ENCODE measurements at places on chromosomes 5 and 9.
A peak's percentile ranks its signal among the peaks of the same experiment; 100 is the strongest.

GRCh38 chr9:95438561-95439357 is 78.0 kb downstream of the PTCH1 start:
- DNase-seq: no peak

- DNase-seq: no peak
Observed at GRCh38 chr5:168401226-168401625, 85.0 kb upstream of the RARS1 start.

DNA sequence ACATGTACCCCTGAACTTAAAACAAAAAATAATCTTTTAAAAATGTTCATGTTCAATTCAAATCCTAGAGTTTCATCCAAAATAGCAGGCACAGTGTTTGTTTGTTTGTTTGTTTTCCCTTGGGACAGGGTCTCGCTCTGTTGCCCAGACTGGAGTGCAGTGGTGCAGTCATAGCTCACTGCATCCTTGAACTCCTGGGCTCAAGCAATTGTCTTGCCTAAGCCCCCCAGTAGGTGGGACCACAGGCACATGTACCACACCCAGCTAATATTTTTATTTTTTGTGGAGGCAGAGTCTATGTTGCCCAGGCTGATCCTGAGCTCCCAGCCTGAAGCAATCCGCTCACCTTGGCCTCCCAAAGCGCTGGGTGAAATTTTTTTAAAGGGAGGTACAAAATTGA is 5.0 kb upstream of the POLR1E start:
- DNase-seq: no peak

DNA sequence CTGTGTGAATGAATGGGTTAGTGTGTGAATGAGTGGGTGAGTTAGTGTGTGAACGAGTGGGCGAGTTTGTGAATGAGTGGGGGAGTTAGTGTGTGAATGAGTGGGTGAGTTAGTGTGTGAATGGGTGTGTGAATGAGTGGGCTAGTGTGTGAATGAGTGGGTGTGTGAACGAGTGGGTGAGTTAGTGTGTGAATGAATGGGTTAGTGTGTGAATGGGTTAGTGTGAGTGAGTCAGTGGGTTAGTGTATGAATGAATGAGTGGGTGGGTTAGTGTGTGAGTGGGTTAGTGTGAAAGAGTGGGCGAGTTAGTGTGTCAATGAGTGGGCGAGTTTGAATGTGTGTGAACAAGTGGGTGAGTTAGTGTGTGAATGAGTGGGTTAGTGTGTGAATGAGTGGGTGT is 35.5 kb downstream of the NKD2 start:
- no peak for DNase-seq

DNA sequence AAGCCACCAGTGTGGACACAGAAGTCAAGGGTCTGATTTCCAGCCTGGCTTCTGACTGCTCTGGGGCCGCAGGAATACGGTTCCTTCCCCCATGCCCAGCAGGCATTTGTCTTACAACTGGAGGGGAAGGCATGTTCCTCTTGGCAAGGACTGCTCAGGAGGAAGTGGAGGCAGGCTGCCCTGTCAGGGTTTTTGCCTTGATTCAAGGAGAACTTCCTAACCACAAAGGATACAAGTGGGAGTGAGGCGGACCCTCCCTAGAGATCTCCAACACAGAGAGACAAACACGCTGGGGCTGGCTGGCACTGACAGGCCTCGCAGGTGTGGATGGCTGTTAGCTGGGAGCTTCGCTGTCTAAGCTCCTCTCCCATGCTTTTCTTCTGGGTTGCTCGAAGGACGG is 19.1 kb downstream of the TGFBI start:
- DNase-seq: no peak

DNA sequence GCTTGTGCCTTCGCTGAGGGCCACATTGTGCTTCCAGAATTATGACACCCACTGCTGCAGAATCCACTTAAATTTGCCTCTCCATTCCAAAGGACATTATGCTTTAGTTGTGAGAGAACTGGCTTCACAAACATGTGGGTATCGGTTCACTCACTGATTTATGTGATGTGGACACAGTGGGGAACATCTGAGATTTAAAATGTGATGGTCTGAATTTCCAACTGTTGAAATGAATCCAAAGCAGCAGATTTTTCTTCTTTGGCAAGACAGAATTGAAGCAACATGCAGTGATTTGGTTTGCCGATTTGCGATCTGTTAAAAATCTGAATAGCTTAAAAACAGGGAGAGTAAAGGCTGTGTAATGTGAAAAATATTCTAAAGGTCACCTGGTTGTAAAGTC is 20.3 kb downstream of the PCSK5 start:
- no peak for DNase-seq

- no peak for DNase-seq
Observed at GRCh38 chr9:124022201-124023121, 10.9 kb downstream of the LHX2 start.

DNA sequence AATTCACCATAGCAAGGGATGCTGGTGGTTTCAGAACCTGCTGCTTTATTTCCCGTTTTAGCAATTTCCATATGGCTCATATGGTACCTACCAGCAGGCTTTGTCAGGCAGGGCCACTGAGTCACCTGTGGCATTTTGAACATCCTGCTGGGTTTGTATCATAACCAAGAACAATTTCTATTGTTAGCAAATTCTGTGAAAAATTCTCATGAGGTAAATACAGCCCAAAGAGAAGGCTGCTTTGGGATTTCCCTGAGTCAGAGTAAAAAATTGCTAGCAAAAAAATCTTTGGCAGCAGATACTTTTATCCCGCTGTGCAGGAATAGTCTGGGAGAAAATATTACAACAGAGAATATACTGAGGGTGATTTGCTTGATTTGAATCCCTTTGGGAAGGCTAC is 52.7 kb downstream of the PRR16 start:
- DNase-seq: no peak

DNA sequence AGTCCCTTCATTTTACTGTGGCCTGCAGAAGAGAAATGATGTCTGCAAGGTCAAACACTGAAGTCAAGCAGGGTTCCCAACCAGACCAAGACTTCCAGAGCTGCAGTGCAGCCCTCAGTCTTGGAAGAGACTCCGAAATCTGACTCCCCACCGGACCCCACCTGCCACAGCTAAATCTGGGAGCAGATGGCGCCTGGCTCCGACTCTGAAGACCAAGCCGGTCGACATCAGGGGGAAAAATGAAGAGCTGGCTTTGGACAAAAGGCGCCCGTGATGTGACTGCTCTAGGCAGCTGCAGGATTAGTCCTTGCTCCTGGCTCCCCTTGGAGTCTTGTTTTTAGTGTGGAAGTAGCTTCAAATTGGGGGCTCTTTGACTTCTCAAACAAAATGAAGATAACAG is 72.4 kb upstream of the ZNF622 start:
- DNase-seq: no peak

- no peak for DNase-seq
Observed at GRCh38 chr9:120916588-120916987, 10.0 kb downstream of the TRAF1 start.

GRCh38 chr9:99593610-99594009 is 228.1 kb upstream of the NR4A3 start:
- no peak for DNase-seq

DNA sequence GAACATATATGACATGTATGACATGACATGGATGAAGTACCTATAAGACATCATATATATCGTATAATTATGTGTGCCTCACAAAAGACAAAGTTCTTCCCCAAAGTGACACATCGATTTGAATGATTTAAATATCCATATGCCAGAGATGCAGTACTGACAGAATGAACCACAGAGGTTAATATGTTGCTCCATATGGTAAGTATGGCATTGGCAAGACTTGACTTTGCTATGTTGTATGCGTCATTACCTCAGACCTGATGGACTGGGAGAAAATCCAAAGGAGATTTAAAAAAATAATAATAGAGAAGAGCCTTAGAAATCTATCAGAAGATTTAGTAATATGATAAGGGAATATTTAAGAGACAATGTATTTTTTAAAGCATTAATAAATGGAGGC is 263.2 kb downstream of the PJA2 start:
- no peak for DNase-seq

- DNase-seq: no peak
Observed at GRCh38 chr5:1744393-1745122, 55.1 kb downstream of the MRPL36 start.

GRCh38 chr9:14782286-14783051 is 59.9 kb upstream of the CER1 start:
- DNase-seq: no peak

- DNase-seq: peak; percentile 67
Observed at GRCh38 chr9:78714576-78714975, 417.7 kb downstream of the PSAT1 start.

DNA sequence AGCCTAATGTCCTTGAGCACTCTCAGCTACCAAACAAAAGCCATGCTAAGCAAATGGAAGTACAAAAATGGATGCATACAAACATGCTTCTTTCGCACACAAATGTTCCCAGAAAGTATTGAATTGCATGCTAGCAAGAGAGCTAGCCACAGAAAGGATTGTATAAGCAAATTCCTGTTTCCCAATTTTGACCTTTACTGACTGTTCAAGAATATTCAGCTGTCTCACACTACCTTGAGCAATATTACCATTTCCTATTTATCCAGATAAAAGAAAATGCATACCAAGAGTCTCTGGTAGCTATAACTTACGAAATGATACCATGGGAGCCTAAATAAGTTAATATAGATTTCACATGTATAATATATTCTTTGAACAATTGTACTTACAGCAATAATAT is 264.6 kb downstream of the TMEM167A start:
- DNase-seq: no peak

- no peak for DNase-seq
Observed at GRCh38 chr5:158898185-158899177, 201.2 kb downstream of the EBF1 start.

DNA sequence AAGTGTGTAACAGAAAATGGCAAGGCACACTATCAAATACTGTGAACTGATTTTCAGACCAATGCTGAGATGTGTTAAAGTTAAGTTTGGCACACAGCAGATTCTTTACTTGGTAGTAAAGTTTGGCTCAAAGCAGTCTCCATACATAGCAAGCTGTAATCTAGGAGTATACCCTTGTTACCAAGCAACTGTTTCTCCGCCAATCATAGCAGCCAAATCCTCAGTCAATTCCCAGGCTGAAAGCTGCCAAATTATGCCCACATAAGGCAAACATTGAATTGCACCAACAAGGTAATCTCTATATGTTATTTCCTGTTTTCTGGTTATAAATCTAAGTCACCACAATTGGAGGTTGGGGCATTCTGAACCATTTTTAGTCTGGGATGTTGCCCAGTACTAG is 345.7 kb downstream of the DEPDC1B start:
- no peak for DNase-seq

- DNase-seq: no peak
Observed at GRCh38 chr9:7266911-7267595, 509.3 kb downstream of the KDM4C start.

GRCh38 chr5:74974451-74975091 is 77.8 kb downstream of the GCNT4 start:
- no peak for DNase-seq

DNA sequence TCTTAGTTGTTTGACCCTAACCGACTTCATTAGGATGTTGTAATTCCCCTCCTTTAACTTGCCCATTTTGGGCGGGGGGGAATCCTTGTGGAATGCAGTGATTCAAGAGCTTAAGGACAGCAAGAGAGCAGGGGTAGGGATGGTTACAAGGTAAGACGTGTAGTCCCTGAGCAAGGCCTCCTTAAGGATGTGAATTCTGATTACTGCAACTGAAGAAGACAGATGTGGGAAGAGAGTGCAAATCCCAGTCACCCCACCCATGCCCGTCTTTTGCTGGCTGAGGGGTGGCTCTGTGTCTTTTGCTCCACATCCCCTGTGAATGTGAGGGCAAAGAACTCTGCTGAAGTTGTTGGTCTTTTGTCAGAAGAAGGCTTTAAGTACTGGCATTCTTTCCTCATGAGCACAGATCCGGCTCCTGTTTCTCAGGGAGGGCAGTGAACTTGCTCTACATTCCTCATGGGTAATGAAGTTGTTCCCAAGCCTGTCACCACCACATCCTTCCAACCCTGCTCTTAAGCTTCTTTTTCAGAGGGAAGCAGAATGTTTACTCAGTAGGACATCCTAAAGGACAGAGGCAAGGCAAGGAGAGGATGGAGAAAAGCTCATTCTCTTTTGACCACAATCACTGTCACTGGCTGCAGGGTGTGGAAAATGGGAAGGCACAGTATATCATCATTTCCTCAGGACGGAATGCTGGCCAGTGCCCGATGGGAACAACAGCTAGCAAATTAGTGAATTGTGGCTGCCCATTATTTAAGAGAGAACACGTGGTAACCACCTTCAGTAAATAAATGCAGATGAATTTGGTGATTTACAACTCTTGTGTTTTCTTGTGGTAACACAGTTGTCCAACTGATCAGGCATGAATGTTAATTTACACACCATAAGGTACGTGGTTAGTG is 61.5 kb downstream of the RAI14 start:
- peak; percentile 97 for DNase-seq

DNA sequence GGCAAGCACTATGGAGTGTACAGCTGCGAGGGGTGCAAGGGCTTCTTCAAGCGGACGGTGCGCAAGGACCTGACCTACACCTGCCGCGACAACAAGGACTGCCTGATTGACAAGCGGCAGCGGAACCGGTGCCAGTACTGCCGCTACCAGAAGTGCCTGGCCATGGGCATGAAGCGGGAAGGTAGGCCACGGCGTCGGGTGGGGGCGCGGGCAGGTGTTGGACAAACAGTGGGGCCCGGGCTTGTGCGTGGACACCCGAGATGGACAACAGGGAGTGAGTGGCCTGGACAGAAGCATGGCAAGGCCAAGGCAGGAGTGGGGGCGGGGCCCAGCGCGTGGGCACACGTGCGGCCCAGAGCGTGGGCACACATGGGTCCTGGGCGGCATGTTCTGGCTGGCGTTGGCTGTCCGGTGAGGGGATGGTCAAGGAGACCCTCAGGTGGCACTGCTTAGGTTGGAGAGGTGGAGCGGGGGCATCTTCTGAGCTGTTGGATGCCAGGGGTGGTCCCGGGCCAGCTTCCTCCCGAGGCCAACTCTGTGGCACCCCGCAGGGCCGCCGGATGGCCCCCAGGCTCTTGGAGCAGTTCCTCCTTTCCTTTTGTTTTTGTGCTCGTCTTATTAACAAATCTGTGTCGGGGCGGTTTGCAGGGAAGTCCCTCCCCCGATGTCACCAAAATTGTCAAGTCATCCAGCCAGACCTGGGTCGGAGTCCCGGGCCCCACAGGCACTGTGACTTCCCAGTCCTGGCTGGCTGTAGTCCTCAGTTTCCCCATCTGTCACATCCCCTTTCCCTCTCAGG is 82.9 kb downstream of the RXRA start:
- DNase-seq: no peak

GRCh38 chr5:42360616-42361314 is 62.5 kb upstream of the GHR start:
- no peak for DNase-seq

GRCh38 chr9:113511856-113512761 is 48.6 kb downstream of the RGS3 start:
- no peak for DNase-seq

GRCh38 chr5:143931476-143931875 is 119.5 kb downstream of the HMHB1 start:
- DNase-seq: no peak

- no peak for DNase-seq
Observed at GRCh38 chr5:80780761-80781285, 126.0 kb upstream of the DHFR start.

- no peak for DNase-seq
Observed at GRCh38 chr9:135403733-135404450, 75.7 kb upstream of the PPP1R26 start.

- no peak for DNase-seq
Observed at GRCh38 chr9:129835860-129836223, 584 bp downstream of the USP20 start.

- DNase-seq: no peak
Observed at GRCh38 chr9:16656432-16657169, 213.9 kb downstream of the BNC2 start.
